HT-29 (cell line): ENCODE measurements at places on chromosomes 7 and 10.

- no peak for DNase-seq
These were observed 14.4 kb upstream of the NPVF start for GRCh38 chr7:25242678-25243077.

- DNase-seq = no peak
These were observed 26.4 kb downstream of the PNPLA8 start for GRCh38 chr7:108499566-108499965.

GRCh38 chr10:91598211-91598977 lies 34.5 kb downstream of the PPP1R3C start:
- peak; percentile 66 for DNase-seq

DNA sequence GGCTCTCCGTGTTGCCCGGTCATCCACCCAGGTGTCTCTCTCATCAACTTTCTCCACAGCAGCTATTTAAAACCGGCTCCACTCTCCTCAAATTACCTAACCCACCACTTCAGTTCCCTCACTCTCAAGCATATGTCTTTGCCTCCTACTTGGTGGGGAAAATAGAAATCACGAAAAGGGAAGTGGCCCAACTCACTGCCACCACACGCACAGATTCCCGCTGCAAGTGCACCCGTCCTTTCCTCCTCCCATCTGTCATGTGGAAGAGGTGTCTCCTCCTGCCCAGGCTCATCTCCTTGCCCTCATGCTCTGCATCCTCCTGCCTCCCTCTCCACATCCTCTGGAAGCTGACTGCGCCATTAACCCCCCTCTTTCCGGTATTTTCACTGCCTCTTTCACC lies 80.8 kb upstream of the MKX start:
- no peak for DNase-seq

DNA sequence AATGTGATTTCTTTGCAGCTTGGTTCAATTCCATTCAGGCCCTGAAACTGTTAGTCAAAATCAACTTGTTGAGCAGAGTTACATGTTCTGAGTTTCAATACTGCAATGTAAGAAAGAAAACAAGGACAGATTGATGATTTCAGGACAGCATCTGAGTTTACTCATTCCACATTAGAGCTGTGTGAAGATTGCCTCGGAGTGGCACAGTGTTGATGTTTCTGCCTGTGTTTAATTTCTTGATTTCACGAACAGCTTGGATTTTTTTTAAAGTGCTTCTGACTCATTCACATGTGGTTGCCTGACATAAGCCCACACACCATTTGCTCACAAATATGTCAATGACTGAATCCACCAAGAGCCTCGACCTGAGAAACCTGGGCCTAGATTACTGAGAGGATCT lies 101.2 kb upstream of the PARD3 start:
- DNase-seq = no peak

DNA sequence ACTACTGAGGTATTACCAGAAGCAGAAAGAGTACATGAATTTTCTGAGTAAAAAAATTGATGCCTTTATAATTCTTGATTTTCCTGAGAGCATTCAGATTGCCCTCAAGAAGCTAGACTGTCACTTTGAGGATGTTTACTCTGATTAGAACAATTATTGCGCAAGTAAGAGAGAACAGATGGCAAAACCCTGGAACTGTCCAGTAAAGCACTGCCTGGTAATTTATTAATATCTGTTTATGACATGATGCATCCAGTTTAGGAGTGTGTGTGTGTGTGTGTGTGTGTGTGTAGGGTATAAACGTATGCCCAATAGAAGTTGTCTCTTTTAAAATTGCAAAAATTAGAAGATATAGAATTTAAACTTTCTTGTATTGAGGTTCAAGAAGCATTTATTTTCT lies 379.7 kb downstream of the PHTF2 start:
- DNase-seq = no peak

DNA sequence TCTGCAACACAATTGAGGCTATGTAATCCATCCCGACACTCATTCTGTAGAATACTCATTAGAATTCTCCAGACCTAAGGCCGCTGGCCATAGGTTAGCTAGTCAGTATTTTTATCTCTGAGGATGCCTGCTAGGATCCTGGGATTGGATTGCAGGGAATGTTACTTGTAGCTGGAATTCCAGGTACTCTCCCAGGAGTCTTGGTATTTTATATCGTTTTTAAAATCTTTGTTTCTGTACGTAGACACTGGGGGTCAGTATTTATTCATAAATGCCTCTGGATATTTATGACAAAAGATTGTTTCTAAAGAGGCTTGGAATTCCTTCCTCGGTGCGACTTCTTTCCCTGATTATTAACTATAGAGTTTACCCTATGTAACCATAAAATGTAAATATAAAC lies 40.1 kb downstream of the BPGM start:
- DNase-seq = peak; percentile 29
